COR-L47 (cell line): ENCODE measurements at places on chromosomes 6 and 20.
A peak's percentile ranks its signal among the peaks of the same experiment; 100 is the strongest.

DNA sequence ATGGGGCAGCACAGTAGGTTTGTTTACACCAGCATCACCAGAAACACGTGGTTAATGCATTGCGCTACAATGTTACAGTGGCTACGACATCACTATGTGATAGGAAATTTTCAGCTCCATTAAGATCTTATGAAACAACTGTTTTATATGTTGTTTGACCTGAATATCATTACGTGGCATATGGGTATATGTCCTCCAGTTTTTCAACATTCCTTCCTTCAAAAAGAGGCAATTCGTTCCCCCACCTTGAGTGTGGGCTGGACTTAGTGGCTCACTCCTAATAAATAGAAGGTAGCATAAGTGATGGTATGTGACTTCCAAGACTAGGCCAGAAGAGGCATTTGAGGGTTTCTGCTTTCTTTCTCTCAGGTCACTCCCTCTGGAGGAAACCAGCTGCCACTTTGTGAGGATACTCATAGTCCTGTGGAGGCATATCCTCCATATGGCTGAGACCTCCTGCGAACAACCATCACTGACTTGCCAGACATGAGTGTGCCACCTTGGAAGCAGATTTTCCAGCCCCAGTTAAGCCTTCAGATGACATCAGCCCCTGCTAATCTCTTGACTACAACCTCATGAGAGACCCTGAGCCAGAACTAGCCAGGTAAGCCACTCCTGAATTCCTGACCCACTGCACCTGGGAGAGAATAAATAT, 2.3 kb upstream of the TRAM2 start:
- no peak for DNase-seq

DNA sequence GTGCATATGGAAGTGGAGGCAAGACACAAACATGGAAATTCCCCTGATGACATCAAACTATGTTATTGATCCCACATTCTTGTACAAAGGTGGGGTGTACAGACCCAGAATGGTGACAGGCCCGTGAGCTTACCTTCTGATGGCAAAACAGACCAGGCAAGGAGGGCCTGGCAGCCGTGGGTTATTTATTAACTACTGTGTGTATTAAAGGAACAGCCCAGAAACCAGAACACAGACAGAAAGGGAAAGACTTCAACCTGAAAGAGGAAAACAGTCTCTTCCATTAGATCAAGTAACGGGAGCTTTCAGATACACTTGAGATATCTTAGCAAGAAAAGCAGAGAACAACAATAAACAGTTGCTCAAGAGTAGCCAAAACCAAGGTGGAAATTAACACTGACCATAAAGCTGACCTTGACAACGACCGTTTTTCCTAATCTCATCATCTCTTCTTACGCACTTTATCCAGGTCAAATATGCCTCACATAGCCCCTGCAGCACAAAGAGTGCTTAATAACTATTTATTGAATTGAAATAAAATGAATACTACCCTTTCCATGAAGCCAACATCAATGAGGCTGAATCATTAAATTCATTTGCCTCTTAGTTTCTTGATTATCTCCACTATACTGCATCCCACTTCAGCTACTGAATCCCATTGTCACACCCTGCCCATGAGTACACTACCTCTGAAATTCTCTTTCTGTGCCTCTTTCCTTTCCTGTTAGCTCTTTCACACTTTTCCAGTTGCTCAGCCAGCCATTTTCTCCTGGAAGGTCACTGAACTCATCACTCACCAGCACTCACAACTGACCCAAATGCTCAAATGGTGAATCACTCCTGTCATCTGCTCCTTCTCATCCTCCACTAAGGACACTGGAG, 67.4 kb downstream of the MOXD1 start:
- no peak for DNase-seq

- no peak for DNase-seq
These were observed 1104.6 kb upstream of the MAP3K7 start for GRCh38 chr6:91691449-91691848.

DNA sequence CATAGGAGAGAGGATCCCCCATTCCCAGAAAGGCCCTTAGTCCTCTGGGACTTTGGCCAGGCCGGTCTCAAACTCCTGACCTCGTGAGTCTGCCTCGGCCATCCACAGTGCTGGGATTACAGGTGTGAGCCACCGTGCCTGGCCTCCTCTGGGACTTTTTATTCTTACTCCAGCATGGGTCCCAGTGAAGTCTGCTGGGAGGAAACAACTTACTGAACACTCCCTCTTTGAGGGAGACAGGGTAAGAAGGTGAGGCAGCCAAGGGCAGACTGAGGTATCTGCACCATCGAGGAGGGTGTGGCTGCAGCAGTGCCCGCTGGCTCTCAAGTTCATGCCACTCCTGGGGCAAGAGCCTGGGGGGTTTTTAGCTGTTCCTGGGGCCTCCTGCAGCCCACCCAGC, 2.4 kb downstream of the BAK1 start:
- DNase-seq: no peak

DNA sequence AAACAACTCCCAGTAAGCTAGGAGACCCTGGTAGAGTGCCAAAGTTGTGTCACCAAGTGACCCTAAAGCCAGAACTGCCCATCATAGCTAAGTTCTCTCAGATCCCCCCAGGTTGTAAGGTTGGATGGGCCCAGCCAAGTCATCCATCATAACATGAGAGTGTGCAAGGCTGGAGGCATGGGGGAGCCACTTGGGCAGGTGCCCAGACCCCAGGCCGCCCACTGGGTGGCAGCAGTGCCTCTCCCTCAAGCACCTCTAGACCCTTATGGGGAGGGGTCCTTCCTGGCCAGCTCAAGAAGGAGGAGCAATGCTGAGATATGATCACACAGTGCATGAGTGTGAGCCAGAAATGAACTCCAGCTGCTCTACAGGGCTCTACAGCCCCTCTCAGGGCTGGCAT, 154.5 kb downstream of the MYLK4 start:
- peak; percentile 4 for DNase-seq

DNA sequence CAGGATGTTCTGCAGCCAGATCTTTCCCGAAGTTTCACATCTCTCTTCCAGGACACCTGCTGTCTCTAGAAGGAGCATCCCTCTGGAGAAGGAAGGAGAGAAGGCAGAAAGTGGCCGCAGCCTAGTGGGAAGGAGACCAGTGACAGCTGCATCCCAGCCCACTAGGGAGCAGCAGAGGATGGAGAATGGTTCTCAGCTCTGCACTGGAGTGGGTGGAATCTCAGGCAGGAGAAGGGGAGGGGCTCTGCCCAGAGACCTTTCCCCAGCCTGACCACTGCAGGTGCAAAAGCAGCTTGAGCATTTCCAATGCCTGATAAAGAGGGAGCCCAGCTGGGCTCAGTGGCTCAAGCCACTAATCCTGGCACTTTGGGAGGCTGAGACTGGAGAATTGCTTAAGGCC, 32.3 kb downstream of the NCR2 start:
- peak; percentile 81 for DNase-seq

DNA sequence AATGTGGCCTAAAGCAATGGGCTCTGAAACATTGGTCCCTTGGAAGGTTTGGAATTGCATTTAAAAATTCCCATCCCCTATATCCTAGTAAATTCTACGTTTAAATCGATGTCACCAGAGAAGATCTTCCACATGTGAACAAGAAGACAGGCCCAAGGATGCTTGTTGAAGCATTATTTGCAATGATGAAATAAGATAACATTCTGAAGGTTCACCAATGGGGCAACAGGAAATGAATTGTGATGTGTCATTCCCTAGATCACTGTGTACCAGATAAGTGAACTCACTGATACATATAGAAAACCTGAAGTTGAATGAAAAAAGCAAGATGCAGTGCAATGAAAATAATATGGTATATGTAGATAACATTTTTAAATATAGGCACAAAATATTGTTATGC, 464.3 kb upstream of the BTBD3 start:
- no peak for DNase-seq

DNA sequence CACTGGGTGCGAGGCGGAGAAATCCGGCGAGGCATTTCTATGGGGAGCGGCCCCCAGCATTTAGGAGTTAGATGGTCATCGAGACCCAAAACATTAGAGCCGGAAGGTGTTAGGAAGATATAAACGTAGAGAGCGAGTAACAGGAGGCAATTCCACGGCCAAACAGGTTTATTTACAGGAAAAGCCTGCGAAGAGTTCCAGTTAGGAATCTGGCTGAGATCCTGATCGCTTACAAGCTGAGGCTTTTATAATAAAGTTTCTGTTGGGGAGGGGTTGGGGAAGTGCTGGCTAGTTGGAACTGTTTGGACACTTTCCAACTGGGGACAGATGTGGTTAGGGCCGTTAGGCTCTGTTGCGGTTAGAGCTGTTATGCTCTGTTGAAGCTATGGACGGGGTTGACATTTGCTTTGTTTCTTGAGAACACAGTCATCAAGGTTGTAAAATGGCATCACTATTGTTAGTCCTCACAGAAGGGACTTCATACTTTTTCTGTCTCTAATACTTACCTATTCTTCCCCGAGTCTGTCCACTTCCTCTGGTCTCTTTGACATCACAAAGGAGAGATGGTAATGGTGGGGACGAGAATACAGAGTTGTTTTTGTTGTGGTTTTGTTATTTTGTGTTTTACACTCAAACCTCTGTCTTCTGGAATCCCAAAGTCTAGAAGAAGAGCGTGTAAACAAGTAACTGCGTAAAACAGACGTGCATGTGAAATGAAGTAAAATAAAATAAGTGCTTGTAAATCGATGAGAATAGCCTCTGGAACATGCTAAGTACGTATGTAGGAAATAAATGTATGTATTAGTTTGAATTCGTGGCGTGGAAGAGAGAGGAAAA, 554 bp upstream of the ZSCAN31 start:
- DNase-seq: peak; percentile 3

DNA sequence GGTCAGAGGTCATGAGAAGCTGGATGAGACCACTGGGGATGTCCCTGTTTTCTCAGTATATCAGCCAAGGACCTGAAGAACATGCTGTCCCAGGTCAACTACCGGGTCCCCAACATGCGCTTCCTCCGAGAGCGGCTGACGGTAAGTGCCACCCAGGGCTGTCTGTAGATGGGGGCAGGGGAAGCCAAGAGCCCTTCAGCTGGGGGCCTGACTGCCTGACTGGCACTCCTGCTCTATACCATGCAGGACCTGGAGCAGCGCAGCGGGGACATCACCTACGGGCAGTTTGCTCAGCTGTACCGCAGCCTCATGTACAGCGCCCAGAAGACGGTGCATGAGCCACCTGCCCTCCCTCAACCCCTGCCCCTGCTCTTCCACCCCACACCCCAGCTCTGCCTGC, 25.1 kb downstream of the PLCG1 start:
- DNase-seq: no peak

DNA sequence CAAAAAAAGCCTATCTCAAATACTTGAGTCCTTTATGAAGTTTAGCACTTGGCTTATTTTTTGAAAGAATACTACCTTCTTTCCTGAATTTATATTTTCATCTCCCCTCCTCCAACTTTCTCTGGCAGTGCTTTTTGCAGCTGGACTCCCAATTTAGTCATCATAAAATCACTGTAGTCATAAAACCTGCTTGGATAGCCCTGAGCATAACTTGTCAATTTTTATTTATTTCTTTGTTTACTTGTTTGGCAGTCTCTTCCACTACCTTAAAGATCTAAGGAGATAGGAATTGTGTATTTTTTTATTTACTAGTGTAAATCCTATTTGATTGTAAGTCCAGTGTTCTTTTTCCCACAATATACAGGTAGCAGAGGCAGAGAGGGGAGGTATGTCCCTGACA, 11.2 kb upstream of the EDN1 start:
- no peak for DNase-seq

DNA sequence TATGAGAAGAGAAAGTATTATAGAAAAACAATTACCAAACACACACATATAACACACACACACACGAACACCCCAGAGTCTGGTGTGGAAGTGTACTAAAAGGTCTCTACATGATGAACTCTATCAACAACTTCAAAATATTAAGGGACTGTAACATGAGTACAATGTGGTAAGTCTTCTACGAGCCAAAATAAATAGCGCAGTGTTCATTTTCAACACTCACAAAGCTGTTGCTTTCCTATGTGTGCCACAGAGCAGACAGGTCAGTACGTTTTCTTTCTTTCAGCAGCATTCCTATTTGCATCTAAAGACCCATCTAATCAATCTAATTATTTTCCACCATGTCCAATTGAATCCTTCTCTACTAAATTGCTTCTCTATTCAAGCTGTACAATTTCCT, 12.1 kb upstream of the CNKSR3 start:
- no peak for DNase-seq

DNA sequence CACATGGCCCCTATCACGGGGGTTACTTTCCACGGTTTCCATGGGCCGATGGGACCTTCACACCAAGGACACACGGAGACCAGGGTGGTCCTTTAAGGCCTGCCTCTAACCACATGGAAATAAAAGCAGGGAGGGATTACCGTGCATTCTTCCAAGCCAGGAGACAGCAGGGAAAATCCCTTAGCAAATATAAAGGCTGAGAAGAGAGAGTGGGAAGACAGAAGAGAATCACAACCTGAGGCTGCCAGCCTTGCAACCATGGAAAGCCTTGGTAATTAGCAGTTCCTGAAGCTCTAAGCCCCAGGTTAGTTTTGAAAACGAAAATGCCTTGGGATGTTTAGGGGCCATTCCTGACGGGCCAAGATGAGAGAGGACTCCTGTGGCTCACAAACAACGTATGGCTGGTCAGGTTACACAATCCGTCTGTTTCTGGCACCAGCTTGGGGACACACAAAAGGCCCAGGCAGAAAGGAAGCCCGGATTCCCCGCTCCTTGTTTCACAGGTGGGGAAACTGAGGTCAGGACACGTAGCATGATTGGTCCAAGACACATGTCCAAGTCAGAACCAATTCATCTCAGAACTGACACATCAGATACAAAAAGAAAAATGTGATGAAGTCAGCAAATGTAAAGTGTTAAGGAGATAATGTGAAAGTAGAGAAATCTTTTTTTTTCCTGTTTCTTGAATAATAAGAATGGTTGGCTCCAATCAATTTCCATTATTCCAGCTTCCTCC, 2.8 kb downstream of the PREX1 start:
- no peak for DNase-seq

- DNase-seq: no peak
These were observed 311.9 kb upstream of the EPHA7 start for GRCh38 chr6:93731306-93731705.

DNA sequence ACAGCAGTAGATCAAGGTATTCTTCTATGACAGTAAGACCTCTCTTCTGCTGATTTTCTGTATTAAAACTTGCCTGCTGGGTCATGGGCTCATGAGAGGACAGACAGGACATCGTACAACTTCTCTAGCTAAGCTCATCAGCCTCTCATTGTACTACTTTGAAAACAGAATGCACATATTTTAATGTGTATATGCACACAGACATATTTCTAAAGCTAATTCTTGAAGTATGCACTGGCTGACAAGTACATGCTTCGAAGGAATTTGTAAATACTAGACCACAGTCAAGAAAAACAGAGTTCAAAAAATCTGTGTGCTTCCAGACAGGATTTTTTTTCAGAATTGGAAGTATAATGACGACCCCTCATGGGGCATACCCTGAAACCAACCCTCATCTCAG, 81.7 kb upstream of the CD83 start:
- no peak for DNase-seq

DNA sequence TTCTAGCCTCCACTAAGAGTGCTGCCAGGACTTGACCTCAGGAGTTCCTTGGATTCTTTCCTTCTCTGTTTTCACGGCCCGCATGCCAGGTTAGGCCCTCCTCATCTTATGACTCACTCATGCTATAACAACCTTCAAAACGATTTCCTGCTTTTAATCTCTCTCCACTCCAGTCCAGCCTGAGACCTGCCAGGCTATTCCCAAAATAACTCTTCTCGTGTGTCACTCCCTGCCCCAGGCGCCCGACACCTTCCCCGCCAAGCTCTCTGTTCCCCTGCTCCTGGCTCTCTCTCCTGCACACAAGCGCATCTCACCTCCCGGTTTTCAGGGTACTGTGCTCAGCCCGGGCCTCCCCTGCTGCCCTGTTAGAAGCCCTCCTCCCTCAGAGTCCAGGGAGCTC, 64.1 kb upstream of the RPS6KA2 start:
- no peak for DNase-seq
